ENCODE measurements at places on chromosomes 7 and 10. TPM values are rescaled to one million over a fixed set of nuclear protein-coding genes. Genes with fewer than 3 reads are reported as not detected.

The SORCS1 gene
- total RNA-seq, result not detected

GRCh38 chr10:92845921-92846320, 2.4 kb upstream of the EXOC6 start:
- no peaks in the 10 kb centered on the region for H3K27me3 ChIP-seq
- H3K4me1 ChIP-seq, result peaks cover 20% of the 10 kb centered on the region
- DNase-seq, result no peak
- H3K36me3 ChIP-seq, result no peaks in the 10 kb centered on the region
- H3K4me3 ChIP-seq, result no peak overlapping the region
- H3K27ac ChIP-seq, result no peak overlapping the region

DNA sequence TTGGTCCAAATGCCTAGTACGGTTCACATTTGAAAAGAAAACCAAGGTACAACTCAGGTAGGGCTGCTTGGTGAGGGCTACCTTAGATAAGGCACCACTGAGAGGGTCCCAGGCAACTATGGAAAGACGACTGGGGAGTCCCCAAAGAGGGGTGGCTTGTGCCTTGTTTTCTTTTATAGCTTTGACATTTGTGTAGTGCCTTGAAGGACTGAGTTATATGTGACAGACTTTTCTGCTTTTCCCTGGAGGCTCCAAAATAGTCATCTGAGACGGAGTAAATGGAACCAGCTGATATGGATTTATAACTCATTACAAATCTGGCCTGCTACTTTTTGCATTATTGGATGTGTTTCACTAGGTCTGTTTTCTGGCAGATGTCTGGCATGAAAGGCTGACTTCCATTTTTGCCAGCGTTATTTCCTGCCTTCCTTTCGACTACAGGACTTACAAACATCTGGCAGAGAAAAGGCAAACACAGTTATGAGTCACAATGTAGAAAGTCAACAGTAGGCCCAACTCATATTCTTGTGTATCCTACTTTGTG, 88.2 kb upstream of the IMMP2L start:
- no peak overlapping the region for H3K27ac ChIP-seq
- no peaks in the 10 kb centered on the region for H3K4me1 ChIP-seq
- H3K4me3 ChIP-seq, result no peak overlapping the region
- peaks cover 2% of the 10 kb centered on the region for H3K36me3 ChIP-seq

DNA sequence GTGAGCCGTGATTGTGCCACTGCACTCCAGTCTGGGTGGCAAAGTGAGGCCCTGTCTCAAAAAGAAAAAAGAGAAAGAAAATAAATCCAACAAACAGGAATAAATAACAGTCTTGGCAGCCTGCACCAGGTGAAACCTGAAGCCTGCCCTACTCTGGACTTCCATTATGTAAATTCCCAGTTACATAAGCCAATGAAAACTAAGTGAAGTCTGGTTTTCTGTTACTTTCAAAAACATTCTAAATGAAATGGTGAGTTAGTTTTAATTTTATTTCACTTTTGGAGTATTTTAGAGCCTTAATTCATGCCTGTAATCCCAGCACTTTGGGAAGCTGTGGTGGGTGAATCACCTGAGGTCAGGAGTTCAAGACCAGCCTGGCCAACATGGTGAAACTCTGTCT, 22.5 kb upstream of the HIBADH start:
- H3K4me3 ChIP-seq, result no peak overlapping the region
- H3K27me3 ChIP-seq, result no peaks in the 10 kb centered on the region
- H3K36me3 ChIP-seq, result no peaks in the 10 kb centered on the region
- H3K27ac ChIP-seq, result no peak overlapping the region
- no peaks in the 10 kb centered on the region for H3K4me1 ChIP-seq

DNA sequence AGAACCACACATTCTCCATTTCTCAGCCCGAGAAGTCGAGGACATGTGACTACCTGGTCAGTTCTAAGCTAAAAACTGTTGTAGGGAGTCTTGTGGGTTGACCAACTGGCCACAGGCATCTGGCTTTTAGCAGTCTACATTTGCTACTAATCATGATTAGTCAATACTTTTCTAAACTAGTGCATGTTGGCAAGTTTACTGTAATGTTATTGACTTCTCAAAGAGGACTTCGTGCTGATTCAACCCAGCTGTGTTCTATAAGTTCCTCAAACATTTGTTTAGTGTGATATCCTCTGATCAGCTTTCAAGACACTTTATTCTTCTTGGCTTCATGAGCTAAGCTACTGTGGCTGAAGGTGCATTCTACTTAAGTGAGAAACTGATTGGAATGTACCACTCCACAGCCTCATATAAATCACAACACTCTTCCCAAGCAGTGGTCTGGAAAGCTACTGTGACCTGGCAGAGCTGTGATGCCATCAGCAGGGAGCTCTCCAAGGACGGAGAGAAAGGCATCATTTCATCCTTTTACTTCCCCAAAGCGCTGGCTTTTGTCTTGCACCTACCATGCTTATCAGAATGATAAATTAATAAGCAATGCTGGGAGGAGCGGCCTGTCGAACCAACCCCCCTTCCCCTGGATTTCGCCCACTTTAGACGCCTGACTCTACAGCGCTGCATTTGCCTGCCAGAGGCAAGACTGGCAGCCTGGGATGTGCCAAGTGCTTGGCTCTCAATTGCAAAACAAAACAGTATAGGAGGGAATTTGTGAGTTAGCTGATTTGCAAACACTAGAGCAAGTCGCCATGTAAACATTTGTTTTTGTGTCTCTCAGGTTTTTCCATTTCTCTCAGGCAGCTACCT, 206.7 kb upstream of the PLXNA4 start:
- DNase-seq, result no peak
- peaks cover 15% of the 10 kb centered on the region for H3K4me1 ChIP-seq
- H3K27me3 ChIP-seq, result no peaks in the 10 kb centered on the region
- H3K36me3 ChIP-seq, result peaks cover 6% of the 10 kb centered on the region
- no peak overlapping the region for H3K4me3 ChIP-seq

- no peaks in the 10 kb centered on the region for H3K27me3 ChIP-seq
- H3K36me3 ChIP-seq, result peaks cover 1% of the 10 kb centered on the region
- no peaks in the 10 kb centered on the region for H3K4me1 ChIP-seq
- no peak overlapping the region for H3K27ac ChIP-seq
- DNase-seq, result no peak
- no peak overlapping the region for H3K4me3 ChIP-seq
Observed at GRCh38 chr7:140292438-140292837, 105.9 kb downstream of the SLC37A3 start.

The GPNMB gene
- total RNA-seq, result 139 TPM

DNA sequence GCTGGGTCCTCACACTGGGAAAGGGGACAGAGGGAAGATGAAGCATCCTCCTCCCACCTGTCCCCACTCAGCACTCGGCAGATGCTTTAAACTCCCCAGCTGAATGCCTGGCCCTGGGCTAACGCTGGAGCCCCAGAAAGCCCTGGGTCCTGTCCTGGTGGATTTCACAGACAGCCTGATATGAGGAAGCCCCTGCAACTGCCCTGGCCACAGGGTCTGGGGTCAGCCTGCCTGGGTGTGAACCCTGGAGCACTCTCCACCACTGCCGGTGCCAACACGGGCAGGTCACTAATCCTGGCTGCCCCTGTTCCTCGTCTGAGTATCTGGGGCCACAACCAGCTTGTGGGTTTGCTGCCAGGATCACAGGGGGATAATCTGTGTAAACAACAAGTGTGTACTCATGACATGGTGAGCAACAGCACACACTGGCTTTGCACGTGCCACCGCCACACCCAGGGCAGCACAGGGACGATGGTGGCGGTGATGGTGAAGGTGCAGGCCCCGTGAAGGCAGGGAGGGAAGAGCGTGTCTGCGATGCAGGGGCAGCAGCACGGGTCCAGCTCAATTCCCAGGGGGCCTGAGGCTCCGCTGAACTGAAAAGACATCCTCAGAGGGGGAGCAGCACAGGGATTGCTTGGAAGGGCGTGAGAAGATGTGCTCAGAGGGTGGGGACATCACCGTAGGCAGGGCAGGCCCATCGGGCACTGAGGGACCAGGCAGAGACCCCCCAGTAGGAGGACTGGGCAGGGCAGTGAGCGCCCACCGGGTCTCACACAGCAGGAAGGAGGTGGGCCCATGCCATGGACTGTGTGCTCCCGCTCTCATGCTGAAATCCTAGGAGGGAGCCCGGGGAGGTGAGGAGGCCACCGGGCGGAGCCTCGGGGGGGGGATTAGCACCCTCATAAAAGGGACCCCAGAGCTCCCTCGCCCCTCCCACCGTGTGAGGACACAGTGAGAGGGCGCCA, 238.7 kb downstream of the MAD1L1 start:
- H3K4me1 ChIP-seq, result no peaks in the 10 kb centered on the region
- H3K27ac ChIP-seq, result no peak overlapping the region
- H3K27me3 ChIP-seq, result no peaks in the 10 kb centered on the region
- H3K36me3 ChIP-seq, result no peaks in the 10 kb centered on the region
- peak; percentile 74 for DNase-seq

The PTPRZ1 gene
- total RNA-seq, result 2.0 TPM

The RABGEF1 gene
- 27.9 TPM for total RNA-seq

- no peak for DNase-seq
- peaks cover 14% of the 10 kb centered on the region for H3K27me3 ChIP-seq
- no peaks in the 10 kb centered on the region for H3K4me1 ChIP-seq
- no peak overlapping the region for H3K27ac ChIP-seq
Observed at GRCh38 chr7:100951172-100951571, 1.8 kb downstream of the MUC3A start.

- no peak overlapping the region for H3K4me3 ChIP-seq
- H3K27me3 ChIP-seq, result no peaks in the 10 kb centered on the region
- peaks cover 12% of the 10 kb centered on the region for H3K4me1 ChIP-seq
- DNase-seq, result no peak
- H3K27ac ChIP-seq, result no peak overlapping the region
Observed at GRCh38 chr10:51638737-51639136, 60.7 kb downstream of the CSTF2T start.

- peaks cover 41% of the 10 kb centered on the region for H3K4me1 ChIP-seq
- H3K27ac ChIP-seq, result peak overlapping the region; percentile 56
- no peak for DNase-seq
Observed at GRCh38 chr10:2119316-2119715, 382.0 kb upstream of the ADARB2 start.

DNA sequence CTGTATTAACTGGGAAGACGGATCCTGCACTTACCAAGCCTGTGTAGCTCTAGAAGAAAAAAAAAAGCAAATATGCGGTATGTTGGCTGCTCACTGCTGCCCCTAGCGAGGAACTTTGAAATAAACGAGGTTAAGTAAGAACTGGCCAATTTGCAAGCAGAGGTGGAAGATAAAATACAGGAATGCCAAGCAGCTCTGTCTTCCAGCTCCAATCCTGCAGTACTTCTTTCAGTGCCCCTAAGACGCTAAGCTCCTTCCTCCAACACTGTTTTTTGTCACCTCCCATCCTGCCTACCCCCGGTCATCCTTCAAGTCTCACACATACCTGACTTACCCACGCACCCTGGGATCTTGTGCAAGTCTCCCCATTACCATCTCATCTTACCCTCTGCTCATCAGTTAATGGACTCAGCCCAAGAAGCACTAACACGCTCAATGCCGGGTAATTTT, 809 bp downstream of the C10orf143 start:
- H3K27me3 ChIP-seq, result no peaks in the 10 kb centered on the region
- no peak for DNase-seq
- peak overlapping the region; percentile 96 for H3K27ac ChIP-seq
- H3K36me3 ChIP-seq, result peaks cover 1% of the 10 kb centered on the region
- H3K4me3 ChIP-seq, result peak overlapping the region; percentile 89
- peaks cover 27% of the 10 kb centered on the region for H3K4me1 ChIP-seq

The GNAT3 gene
- total RNA-seq, result not detected

The FRAT1 gene
- 1.5 TPM for total RNA-seq

All from chondrocyte (in vitro differentiated cells).